ENCODE measurements at places on chromosomes 6 and 20. TPM values are rescaled to one million over a fixed set of nuclear protein-coding genes. Genes with fewer than 3 reads are reported as not detected.

DNA sequence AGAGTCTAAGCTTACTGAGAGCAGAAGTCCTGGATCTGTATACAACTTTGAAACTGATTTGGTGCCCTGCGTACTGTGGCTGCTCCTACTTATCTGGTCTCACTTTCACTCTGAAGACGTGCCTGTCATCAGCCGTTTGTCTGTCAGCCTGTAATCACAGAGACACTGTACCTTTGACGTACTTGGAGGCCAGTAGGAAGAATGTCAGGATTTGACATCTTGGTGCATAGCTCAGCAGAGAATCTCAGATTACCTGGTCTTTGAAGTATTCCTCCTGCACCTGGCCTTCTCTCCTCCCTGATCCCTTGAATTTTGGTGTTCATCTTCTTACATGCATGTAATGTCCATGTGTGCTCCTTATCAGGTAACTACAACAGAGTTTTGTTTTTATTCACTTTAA lies 37.7 kb downstream of the DSE start:
- no peaks in the 10 kb centered on the region for H3K36me3 ChIP-seq
- no peaks in the 10 kb centered on the region for H3K27me3 ChIP-seq
- no peak overlapping the region for H3K27ac ChIP-seq
- no peak for DNase-seq
- H3K4me3 ChIP-seq: no peak overlapping the region

DNA sequence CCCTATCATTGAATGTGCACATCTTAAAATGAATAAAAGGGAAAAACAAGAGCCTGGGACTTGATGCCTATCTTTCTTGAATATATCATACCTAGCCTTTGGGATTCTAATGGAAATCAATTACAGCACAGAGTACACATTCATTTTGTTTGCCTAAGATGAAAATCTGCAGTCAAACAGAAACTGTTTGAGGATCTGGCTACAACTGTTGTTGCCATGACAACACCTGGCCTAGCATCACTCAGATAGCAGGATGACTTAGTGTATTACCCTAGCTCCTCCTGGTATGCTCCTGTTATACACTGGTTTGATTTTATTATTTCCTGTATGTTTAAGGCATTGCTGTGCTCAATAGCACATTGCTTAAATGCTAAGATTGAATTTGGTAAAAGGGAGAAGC lies 71.5 kb upstream of the LAMP5 start:
- no peak overlapping the region for H3K27ac ChIP-seq
- no peak overlapping the region for H3K4me3 ChIP-seq
- DNase-seq: no peak

DNA sequence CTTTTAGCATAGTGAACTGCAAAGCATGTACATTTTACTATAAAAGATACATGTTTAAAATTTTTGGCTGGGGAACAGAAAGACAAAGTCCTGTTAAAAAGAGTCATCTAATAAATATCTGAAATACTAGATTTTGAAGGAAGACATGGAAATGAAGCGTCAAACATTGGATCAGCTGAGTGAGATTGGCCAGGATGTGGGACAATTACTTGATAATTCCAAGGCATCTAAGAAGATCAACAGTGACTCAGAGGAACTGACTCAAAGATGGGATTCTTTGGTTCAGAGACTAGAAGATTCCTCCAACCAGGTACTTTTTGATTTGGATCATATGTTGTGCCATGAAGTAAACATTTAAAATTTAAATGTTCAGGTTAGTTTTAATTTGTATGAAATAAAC lies 162.3 kb downstream of the UTRN start:
- no peak overlapping the region for H3K27ac ChIP-seq
- no peak for DNase-seq
- H3K4me1 ChIP-seq: no peaks in the 10 kb centered on the region

DNA sequence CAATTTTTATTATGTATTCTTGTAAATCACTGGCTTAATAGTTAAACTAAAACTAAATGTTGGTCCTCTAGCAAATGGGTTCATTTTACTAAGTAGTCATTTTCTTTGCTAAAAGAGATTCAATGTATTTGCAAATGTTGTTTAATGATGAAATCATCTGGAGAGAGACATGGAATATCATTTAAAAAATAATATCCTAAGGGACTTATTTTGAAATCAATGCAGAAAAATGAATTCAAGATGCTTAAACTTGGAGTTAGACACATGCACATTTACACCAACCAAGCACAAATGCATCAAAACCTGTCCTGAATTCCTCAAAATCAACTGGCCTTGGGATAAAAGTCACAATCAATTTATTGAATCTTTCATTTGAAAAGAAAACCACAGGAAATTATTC lies 165.0 kb upstream of the RNF217 start:
- H3K27ac ChIP-seq: no peak overlapping the region
- no peak overlapping the region for H3K4me3 ChIP-seq
- H3K27me3 ChIP-seq: no peaks in the 10 kb centered on the region

GRCh38 chr6:146878952-146879340 lies 280.2 kb downstream of the ADGB start:
- no peak overlapping the region for H3K27ac ChIP-seq
- H3K4me1 ChIP-seq: no peaks in the 10 kb centered on the region
- no peak for DNase-seq
- H3K4me3 ChIP-seq: no peak overlapping the region
- no peaks in the 10 kb centered on the region for H3K36me3 ChIP-seq

DNA sequence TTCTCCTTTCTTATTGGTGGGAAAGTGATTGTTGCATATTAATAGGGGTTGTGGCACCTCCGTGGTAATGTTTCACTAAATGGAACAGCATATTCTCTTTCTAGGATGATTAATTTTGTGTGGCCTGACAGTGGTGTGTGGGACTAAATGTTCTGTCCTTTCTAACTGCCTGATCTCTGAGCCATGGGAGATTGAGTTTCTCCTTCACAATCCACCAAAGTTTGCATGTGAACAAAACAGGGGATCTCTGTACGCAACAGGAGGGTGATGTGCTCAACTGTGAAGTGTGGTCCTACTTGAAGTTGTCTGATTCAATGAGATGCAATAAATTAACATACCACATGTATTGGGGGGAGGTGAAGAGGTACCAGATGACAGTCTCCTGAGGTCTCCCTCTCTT lies 19.3 kb downstream of the BCAS1 start:
- no peak overlapping the region for H3K4me3 ChIP-seq
- H3K27ac ChIP-seq: no peak overlapping the region
- DNase-seq: no peak
- no peaks in the 10 kb centered on the region for H3K4me1 ChIP-seq

GRCh38 chr6:15698471-15698870 lies 35.6 kb upstream of the DTNBP1 start:
- no peak overlapping the region for H3K4me3 ChIP-seq
- H3K27ac ChIP-seq: no peak overlapping the region
- H3K4me1 ChIP-seq: no peaks in the 10 kb centered on the region
- H3K36me3 ChIP-seq: no peaks in the 10 kb centered on the region
- no peaks in the 10 kb centered on the region for H3K27me3 ChIP-seq

DNA sequence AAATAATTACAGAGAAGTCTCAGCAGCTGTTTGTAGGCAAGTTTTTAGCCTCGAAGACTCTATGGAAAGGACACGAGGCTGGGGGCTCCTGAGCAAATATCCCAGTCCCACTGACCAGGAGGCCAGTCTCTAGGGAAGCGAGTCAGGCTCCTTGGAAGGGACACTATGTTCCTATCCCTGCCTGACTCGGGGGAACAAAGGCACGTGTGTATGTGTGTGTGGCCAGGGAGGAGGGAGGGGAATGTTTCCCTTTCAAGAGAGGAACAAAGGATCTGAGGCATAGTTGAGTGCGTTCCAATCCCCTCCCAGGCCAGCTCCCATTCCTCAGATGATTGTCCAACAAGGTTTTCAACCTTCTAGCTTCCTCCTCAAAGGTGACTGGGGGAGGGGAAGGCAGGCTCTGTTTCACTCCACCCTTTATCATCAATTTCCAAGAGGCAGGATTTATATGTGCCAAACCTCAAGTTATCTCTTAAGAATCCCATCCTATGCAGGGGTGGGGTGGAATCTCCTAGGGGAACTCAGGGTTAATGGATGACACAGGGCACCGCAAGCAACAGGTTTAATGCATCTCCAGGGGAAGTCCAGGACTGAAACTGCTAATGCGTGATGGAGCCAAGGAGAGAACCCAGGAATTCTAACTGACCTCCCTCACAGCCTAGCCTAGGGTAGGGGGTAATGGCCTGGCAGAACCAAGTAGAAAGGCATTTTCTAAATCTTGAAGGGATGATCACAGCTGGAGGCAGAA lies 9.9 kb downstream of the BCL2L1 start:
- no peaks in the 10 kb centered on the region for H3K27me3 ChIP-seq
- peak; percentile 94 for DNase-seq
- peak overlapping the region; percentile 35 for H3K4me3 ChIP-seq

The RHAG gene
- total RNA-seq: 1.7 TPM

The SLC44A4 gene
- total RNA-seq: 0.59 TPM

The C6orf132 gene
- total RNA-seq: 0.22 TPM

The CCDC167 gene
- total RNA-seq: 32.9 TPM

All from tibial nerve (tissue), 4 donors.